NCI-H1930 (cell line): ENCODE measurements at places on chromosomes 6 and 20.

DNA sequence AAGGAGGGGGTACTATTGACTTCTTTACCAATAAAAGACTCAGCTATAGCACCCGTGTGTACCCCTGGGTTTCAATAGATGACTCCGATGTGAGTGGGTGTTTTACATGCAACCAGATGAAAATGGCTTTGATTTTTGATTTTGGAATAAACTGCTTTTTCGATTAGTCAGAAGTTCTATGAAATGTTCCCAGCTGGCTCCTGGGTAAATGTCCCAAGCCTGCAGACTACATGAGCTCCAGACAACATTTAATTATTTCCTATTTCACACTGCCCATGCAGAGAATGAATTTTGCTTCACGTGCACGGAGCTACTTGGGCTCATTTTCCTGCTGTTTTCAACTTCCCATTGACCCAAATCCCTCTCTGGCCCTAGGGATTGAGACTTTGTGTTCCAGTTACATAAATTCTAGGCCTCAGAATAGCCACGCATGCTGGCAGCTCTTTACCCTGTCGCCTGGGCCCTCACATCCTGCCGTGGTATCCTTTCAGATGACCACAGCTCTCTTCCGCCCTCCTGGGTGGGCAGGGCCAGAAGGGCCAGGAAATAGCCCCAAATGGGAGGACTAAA is 59.7 kb downstream of the GPR6 start:
- no peak for DNase-seq

GRCh38 chr6:9699888-9700287 is 715.0 kb downstream of the TFAP2A start:
- DNase-seq = no peak

GRCh38 chr20:3697588-3698305 is 14.7 kb downstream of the SIGLEC1 start:
- DNase-seq = no peak

DNA sequence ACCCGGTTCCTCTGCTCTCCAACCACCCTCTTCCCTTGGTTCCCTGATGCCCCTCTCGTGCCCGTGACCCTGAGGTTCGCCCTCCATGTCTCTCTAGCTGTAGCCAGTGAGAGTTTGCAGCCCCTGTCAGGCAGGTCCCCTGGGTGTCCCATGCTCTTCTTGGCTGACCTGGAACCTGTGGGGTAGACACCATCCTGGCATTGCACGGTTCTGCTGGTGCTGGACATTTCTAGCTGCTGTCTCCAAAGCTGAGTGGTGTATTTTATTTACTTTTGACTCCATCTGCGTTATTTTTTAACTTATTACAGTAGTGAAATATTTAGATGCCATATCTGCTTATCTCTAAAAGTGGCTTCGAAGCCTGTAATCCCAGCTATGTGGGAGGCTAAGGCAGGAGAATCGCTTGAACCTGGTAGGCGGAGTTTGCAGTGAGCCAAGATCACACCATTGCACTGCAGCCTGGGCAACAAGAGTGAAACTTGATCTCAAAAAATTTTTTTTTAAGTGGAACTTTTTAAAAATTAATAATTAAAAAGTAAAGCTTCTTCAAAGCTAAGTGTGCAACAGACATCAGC is 12.5 kb downstream of the ENTPD6 start:
- no peak for DNase-seq

DNA sequence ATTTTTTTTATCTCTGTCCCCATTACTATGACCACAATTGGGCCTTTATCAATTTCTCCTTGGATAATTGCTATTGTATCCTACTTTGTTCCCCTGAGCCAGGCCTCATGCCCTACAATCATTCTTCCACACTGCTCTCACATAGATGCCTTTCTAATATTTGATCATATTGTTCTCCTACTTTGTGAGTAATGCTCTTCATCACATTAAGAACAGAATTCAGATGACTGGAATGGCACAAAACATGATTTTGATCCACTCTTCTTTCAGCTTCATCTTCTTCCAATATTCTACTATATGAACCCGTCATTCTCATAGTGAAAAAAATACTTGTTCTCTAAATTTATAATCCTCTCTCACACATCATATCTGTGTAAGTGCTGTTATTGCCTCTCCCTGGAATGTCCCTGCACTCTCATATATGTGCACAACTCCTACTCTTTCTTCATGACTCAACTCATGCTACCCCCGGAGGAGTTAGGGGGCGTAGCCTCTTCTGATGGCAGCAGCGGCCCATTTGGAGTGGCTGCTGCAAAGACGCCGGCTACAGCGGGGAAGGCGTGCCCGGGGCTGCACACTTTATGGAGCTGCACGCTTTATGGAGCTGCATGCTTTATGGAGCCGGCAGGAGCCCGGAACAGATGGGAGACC is 25.3 kb upstream of the HACE1 start:
- peak; percentile 40 for DNase-seq

DNA sequence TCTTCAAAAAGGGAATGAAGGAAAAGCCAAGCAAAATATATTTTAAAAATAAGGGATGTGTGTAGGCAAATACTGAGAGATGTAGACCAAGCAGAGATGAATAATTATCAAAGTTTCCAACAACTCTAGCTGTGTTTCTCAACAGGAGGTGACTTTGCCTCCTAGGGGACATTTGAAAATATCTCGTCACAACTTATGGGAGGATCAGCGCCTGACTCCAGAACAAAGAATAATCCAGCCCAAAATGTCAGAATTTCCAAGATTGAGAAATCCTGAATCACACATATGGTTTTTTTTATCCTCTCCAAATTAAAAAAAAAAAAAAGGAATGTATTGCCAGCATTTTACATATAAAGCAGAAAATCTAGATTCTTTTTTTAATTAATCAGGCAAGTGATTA is 241.2 kb upstream of the ZFP64 start:
- DNase-seq = no peak

DNA sequence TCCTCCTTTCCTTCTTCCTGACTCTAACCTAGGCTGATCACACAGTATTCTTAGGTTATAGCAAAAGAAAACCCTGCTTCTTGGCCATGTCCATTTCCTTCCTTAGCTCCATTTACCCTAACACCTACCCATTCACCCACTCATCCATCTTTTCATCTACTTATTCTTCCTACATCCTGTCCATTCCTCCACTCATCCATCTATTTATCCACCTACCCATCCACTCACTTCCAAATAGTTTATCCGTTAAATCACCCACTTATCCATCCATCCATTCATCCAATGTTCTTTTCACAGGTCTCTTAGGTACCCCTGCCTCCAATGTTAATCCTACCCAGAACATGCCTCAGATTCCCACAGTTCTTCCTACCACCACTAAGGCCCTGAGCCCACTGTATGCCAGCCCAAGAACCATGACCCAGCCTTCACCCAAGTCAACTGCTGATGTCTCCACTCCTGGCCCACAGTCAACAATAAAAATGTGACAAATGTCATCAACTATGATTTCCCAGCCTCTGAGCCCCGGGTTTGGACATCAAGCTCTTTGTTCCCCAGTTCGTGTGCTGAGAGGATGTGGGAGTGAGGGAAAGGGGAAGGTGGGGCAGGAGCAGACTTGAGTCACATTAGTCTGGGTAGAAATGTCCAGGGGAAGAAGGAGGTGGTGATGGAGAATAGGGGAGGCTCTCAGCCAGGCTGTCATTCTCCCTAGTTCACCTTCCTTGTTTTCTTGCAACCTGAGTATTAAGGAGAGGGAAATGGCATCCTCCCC is 24.4 kb downstream of the TREML4 start:
- DNase-seq = no peak

GRCh38 chr6:80280262-80281010 is 174.0 kb downstream of the BCKDHB start:
- DNase-seq = no peak

- no peak for DNase-seq
These were observed 26.8 kb downstream of the SUN5 start for GRCh38 chr20:32977281-32978008.

GRCh38 chr6:63764318-63764916 is 128.8 kb downstream of the PHF3 start:
- DNase-seq = peak; percentile 39

DNA sequence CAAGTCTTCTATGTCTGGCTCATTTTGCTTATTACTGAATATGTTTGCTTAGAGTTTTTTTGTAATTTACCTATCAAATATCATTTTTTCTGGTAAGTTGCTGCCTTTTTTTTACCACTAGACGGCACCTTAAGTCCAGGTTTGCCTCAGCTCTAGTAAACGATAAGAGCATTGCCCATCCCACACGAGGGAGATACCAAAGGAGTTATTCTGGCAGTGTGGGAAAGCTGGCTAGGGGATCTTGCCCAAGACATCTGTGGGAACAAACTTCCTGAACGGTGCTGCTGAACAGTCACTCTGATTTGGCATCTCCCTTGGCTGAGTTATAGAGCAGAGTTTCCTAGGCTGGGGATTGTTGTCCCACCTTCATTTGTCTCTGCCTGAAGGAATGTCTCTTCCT is 306.4 kb downstream of the COL12A1 start:
- no peak for DNase-seq

DNA sequence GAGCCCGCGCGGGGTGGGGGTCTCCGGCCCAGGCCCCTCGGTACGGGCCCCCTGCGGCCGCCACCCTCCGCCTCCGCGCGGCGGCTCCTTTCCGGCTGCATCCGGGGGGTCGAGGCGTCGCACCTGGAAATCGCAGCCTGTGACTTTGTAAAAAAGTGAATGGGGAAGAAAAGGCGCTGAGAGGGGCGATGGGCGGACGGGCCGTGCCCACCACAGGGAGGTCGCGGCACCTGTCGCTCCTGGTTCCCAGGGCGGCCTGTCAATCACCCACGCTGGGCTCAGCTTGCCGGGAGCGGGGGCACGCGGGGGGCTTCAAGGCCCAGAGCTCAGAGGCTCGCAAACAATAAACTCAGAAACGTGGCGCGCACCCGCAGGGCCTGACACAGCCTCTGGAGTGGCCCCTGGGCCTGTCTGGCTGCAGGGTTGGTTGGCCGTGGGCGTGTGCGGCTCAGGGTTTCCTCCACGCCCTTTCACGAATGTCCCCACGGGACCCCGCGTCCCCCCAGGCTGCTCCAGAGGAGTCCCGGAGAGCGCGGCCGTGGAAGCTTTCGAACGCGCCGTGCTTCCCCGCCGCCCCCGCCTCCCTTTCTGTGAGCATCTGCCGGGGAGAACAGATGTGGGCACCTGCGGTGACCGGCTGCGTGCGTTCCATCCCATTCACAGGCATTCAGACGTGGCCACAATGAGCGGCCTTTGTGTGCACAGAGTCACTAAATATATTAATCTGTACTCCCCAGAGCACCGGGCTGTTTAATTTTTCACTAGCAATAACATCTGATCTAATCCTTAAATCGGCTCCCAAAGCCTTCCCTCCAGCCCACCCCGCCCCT is 6.1 kb upstream of the DLL1 start:
- DNase-seq = peak; percentile 51

DNA sequence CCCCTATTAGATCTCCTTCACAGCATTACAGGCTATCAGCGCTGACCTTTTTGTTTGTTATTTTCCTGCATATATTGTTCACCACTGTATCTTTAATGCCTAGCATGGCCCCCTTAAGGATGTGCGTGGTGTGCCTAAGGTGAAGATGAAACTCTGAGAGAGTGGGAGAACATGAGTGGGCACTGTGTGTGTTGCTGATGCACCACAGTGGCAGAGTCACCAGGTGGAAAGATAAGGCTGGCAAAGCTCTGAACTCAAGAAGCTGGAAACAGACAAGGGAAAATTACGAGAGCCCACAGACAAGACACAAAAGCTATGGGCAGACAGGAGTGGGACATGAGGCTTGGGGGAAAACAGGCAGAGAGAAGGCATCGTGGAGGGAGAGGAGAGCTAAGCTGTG is 159.8 kb downstream of the INSM1 start:
- DNase-seq = no peak
